ENCODE measurements at places on chromosomes 7 and 10.

DNA sequence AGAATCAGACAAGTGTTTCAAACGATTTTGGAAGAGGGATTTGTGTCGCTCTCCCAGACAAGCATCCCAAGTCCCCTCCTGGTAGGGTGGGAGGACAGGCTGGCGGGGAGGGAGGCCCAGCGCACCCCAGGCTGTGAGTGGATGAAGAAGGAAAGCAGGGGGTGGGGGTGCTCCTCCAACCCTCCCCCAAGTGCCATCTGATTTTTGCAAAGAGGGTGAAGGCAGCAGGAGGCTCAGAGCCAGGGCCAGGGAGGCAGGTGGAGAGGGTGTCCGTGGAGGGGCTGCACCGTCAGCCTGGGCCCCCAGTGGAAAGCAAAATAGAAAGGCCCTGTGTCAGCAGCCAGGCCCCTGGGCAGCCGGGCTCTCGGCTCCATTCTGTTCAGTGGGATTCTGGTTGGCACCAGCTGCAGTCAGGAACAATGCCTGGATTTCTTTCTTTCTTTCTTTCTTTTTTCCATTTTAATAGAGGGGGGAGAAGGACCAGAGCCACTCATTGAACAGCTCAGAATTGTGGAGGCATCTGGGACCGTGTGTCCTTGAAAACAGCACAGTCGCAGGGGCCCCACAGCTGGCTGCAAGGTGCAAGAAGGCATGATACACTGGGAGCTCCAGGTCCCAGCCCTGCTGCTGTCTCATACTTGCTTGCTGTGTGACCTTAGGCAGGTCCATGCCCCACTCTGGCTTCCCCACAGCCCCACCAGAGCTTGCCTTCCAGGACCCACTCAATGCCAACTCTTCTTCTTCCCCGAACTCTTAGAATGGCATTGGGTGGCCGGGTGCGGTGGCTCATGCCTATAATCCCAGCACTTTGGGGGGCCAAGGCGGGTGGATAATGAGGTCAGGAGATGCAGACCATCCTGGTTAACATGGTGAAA is 7.1 kb upstream of the ZMIZ1 start:
- DNase-seq, result no peak

GRCh38 chr10:84004221-84004620 is 135.1 kb upstream of the GHITM start:
- DNase-seq, result no peak

DNA sequence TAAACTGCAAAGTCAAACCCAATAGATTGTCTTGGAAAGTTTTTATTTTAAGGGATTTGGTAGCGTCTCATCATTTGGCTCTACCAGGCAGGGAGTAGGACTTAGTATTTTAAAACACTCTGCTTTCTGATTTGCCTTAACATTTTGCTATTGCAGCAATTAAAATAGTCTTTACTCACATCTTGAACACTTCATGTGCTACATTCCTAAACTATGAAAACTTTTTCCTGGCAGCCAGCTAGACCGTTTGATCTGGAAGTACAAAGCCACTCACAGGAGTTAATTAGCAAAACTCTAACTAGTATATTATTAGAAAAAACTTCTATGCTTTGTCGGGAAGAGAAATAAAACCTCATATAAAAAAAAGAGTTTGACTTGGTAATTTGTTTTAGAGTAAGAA is 111.4 kb downstream of the TFPI2 start:
- DNase-seq, result no peak

GRCh38 chr10:131697476-131698128 is 203.2 kb upstream of the PPP2R2D start:
- no peak for DNase-seq

DNA sequence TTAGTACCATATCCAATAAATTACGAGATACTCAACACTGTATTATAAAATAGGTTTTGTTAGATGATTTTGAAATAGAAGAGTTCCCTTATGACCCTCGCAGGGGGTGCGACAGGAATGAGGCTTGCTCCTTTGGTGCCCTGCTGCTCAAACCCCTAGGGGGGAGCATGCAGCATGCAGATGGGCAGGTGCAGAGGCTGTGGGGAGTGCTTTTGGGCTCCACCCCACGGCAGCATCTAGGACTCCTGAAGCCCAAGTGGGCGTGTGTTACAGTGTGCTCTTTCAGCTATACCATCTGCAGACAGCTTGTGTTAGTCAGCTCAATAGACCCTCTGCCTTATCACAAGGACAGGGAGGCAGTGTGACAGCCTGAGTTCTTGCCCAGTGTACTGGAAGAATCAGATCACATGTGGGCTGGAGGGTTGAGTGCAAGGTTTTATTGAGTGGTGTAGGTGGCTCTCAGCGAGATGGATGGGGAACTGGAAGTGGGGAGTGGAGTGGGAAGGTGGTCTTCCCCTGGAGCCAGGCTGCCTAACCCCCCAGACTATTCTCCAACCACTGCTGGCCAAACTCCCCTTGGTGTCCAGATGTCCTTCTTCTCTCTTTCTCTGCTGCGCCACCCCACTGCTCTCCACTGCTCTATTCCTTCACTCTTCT is 3.1 kb upstream of the MRC1 start:
- DNase-seq, result peak; percentile 57

GRCh38 chr10:51231754-51232153 is 157.5 kb downstream of the PRKG1 start:
- no peak for DNase-seq

- DNase-seq, result no peak
Observed at GRCh38 chr7:90661290-90662151, 65.4 kb downstream of the CDK14 start.

GRCh38 chr7:131302446-131302845 is 25.2 kb upstream of the MKLN1 start:
- no peak for DNase-seq

GRCh38 chr7:122307228-122307621 is 2.7 kb upstream of the FEZF1 start:
- DNase-seq, result peak; percentile 66

GRCh38 chr10:33802566-33802965 is 468.1 kb upstream of the NRP1 start:
- no peak for DNase-seq

GRCh38 chr10:102375250-102375649 is 20.3 kb upstream of the NFKB2 start:
- no peak for DNase-seq

GRCh38 chr10:31604096-31604495 is 285.1 kb downstream of the ZEB1 start:
- DNase-seq, result peak; percentile 72

DNA sequence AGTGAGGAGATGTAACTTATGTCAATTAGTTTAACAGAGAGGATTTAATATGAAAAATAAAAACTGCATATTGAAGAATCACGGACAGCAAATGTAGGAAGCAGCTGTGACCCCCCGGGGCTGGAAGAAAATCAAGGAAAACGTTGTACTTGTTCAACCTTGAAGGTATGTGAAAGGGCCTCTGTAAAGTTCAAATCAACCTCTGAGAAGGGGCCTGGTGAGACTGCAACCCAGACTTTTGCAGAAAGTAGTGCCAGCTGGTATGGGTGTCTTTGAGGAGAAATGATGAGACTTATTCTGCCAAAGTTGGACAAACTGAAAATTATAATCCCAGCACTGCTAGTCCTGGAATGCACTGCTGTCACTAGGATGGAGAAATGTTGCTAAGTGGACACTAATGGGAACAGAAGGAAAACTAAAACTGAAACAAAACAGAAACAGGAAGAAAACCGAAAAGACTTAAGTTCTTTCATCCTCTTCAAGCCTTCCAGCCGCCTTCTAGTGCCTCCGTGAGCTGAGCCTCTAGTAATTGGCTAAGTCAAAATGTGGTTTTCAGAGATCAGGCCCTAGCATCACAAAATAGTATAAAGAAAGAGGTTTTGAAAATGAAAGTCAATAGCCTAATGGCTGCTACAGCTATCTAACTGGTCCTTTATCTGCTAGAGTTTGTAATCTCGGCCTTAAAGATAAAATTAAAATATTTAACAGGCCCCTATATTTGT is 253.7 kb upstream of the SORCS1 start:
- no peak for DNase-seq

- no peak for DNase-seq
Observed at GRCh38 chr10:50326172-50326555, 74.8 kb upstream of the ASAH2 start.

DNA sequence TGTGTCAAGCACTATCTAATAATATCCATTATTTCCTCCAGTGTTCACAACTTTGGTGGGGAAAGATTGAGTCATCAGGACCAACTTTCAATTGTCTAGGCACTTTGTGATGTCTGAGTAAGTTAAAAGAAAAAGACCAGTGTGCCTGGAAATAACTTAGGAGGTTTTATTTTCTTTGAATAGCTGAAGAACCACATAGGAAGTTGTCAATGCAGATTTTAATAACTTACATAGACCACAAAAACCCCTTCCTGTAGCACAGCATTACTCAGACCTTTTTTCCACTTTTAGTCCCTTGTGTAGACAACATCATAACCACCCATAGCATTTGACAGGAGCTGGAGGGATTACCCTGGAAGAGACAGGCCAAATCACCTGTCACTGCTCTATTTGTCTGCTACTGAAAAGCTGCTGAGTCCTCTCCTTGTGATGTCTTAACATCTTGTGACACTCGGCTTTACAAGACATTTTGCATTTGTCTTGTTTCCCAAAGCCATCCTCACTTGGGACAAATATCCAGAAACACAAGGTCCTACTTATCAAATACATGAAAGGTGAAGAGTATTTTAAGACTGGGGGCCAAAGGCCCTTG is 241.5 kb upstream of the PTER start:
- DNase-seq, result no peak

DNA sequence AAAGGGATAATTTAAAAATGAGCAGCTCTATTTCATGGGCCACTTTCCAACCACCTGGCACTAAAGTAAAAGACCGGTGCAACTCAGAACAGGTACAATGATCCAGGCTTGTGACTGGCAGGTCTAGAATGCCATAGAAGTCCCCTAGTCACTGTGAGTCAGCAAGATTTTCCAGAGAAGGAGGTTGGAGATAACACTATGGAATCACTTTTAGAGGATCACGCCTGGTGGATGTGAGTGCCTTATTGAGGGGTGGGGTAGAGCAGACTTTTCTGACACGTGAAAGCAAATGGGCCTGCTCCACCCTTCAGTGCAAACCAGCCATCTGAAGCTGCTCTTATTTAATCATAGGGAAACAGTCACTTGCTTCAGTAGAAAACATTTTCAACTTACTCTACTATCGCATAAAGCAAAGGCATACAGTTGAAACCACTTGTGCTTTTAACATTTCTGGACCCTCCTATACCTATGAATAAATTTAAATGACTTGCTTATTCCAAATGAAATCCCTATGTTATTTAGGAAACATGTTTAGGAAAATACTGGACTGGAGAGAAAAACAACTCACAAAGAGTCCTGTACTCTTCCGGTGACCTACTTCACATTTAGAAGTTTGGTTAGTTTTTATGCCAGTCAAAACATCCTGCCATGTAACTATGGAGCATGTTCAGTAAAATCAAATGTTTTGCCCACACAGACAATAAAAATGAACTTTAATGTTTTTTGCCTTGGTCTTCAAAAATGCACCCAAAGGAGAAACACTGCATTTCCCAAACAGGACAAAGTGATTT is 21.5 kb upstream of the AKR1C1 start:
- DNase-seq, result peak; percentile 19

GRCh38 chr7:74407958-74408357 is 45.7 kb upstream of the GTF2IRD1 start:
- no peak for DNase-seq

GRCh38 chr7:17411922-17412321 is 113.5 kb downstream of the AHR start:
- no peak for DNase-seq

DNA sequence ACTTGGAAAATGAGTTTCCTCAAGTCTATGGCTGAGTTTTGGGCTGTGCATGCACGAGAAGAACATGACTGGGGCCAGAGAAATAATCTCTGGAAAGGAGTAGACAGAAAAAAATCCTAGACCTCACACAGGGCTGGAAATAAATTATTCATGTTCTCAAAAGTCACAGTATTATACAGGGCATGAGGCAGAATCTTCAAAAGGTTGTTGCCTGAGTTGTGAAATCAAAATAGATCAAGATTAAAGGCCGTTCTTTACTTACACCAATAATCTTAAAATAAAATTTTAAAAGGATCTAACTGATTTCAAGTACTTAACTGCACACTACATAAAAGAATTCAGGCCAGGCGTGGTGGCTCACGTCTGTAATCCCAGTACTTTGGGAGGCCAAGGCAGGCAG is 14.1 kb upstream of the CREM start:
- no peak for DNase-seq

GRCh38 chr7:108598153-108598552 is 28.5 kb downstream of the DNAJB9 start:
- peak; percentile 91 for DNase-seq

DNA sequence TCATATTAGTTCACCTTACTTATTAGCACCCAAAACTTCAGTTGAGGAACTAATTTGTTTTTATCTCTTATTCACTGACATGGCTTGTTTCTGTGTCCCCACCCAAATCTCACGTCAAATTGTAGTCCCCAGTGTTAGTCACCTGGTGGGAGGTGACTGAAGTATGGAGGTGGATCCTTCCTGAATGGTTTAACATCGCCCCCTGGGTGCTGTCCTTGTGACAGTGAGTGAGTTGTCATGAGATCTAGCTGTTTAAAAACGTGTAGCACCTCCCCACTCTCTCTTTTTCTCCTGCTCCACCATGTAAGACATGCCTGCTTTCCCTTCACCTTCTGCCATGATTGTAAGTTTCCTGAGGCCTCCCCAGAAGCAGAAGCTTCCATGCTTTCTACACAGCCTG is 75.0 kb upstream of the HECTD2 start:
- DNase-seq, result no peak

DNA sequence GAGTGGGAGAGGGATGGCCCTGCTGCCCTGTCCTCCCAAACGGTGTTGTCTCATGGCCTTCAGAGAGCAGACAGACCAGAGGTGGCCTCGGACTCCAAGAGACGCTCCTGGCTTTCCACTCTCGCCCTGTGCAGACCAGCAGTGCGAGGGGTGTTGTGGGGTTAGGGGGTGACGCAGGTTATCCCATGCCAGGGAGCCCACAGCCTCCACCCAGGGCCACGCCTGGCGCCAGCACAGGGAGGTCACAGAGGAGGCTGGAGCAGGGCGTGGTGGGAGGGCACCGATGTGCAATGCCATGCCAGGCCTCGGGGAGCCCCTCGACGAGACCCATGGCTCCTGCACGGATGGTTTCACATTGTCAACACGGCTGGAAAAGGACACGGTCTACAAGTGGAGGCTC is 52.1 kb downstream of the INPP5A start:
- no peak for DNase-seq

- DNase-seq, result no peak
Observed at GRCh38 chr7:37557571-37558209, 109.0 kb upstream of the ELMO1 start.

GRCh38 chr7:74672343-74672915 is 14.9 kb downstream of the GTF2I start:
- DNase-seq, result no peak

Data from NCI-H2171 treated with DMSO at 0.1 percent for 48 hours (cell line).